NCI-H2081 treated with DMSO at 0.1 percent for 48 hours (cell line): ENCODE measurements at places on chromosomes 16 and 17.

GRCh38 chr16:35171106-35171505 lies 1711.7 kb downstream of the TP53TG3F start:
- no peak for DNase-seq

DNA sequence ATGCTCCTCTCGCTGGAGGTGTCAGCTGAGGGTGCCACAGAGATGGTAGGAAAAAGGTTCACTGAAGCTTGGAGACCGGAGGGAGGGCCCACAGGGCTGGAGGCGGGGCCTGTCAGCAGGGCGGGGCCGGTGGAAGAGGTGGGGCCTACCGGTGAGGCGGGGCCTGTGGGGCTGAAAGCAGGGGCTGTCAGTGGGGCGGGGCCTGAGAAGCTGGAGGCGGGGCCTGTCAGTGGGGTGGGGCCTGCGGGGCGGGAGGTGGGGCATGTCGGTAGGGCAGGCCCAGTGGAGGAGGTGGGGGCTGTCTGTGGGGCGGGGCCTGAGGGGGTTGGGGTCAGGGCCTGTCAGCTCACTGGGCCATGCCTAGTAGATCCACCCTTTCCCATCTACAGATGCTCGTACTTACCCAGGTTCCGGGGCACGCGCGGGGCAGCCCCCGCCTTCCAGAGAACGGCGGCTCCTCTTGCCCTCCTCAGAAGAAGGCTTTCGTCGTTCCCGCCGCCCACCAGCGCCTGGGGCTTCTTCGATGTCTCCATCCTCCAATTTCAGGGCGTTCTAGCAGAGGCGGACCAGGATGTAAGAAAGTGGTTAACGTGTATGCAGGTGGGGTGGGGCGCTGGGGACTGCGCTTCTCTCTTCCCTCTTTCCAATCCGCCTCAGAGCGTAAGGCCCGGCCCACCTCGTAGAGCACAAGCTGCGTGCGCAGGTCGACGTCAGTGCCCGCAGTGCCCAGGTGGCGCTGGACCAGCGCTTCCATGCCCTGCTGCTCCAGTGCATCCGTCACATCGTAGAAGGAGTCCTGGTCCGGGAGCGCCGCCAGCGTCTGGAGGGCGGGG lies 9.8 kb downstream of the TMEM208 start:
- no peak for DNase-seq

DNA sequence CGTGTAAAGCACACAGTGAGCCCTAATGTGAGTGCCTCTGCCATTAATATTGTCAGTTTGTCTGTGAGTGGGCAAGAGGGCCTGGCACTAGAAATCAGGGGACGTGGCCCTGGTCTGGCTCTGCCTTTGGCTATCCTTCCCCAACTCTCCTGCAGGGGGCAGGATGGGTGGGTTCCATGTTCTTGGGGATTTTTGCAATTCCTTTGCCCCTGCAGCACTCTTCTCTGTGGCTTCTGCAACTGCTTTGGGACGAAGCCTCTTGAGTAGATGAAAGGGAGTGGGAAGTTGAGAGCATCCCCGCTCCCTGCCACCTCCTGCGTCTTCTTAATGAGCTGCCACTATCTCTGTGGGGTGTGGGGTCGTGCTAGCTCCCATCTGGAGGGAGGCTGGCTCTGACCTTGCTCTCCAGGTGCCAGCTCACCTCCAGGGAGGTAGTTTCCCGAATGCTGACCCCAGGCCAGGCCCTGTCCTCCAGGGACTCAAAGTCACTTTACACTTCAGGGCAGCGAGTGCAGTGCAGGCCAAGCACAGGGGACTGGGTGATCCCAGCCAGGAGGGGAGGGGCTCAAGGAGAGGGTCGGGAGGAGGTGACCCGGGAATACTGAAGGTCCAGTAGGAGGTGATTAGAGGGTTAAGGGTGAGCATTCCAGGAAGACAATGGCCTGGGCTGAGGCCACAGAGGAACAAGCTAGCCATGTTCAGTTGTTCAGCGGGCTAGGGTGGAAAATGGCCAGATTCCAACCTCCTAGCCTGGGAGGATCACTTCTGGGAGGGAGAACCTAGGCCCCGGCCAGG lies 121.0 kb upstream of the NLRP1 start:
- no peak for DNase-seq

DNA sequence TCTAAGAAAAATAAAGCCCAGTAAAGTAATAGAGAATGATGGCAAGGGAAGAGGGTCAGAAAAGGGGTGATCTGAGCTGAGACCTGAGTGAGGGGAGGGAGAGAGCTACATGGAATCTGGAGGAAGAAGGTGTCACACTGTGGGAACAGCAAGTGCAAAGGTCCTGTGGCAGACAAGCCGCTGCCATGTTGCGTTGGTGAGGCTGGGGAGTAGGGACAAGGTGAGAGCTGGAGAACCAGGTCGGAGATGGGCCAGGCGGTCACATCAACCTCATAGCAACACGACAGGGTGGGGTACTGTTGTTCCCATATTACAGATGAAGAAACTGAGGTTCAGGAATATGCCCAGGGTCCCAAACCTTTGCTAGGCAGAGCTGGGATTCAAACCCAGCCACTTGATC lies 16.6 kb upstream of the CALB2 start:
- DNase-seq = no peak

GRCh38 chr17:75240394-75241142 lies 20.8 kb downstream of the GGA3 start:
- no peak for DNase-seq
